ENCODE measurements at places on chromosomes 4 and X.

GRCh38 chr4:38870098-38870808 is 2.6 kb downstream of the FAM114A1 start:
- no peak for DNase-seq

DNA sequence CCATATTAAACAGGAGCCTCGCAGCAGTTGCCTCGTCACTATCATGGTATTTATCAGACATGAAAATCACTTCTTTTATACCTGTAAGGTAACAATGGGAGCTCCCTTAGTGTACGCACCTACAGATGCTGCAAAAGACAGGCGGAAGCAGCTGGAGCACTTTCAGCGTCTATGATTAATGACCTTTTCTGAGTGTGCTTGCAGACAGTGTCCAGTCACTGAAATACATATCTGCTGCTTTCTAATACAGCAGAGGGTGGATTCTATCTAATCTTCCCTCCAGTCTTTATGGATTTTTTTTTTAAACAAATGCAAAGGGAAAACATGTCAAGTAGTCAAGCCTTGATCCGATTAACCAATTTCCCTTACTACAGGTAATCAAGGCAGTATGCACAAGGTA is 24.1 kb downstream of the DCTD start:
- no peak for DNase-seq

- peak; percentile 84 for DNase-seq
Measured at GRCh38 chrX:66638591-66639500, at the start of gene EDA2R. Gene EDA2R, minus strand, starts transcription at chrX:66639078. Its CDS starts 23,058 bp downstream, at chrX:66616020.

- DNase-seq, result no peak
Measured at GRCh38 chr4:176779421-176779820, 13.3 kb downstream of the VEGFC start.

DNA sequence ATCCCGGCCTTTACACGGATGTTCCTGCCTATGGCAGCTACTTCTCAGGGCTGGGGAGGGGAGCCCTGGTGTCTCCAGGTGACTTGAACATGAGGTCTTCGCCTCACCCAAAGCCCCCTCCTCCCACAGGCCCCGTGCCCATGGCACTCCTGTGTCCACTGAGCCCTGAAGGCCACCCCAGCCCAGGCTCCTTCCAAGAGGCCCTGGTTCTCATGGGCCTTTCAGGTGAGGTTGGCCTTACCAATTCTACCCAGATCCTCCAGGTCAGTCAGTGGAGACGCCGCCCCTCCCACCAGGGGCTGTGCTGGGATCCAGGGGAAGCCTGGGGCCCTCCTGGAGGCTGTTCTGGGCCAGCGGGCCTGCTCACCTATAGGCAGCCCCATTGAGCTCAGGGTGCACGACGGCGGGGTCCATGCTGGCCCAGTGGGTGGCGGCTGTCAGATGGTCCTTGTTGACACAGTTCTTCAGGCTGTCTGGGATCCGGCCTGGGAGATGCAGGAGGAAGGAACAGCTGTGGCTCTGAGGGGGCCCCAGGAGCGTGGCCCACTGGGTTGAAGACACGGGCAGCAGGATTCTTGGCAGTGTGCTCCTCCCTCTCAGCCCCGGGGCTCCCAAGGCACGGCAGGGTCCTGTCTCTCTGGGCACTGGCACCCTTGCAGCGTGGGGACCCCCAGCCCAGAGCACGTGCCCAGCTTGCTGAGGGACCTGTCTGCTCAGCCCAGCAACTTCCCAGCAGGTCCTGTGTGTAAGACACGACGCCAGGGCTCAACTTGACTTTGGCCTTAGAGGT is 36.2 kb downstream of the CTBP1 start:
- DNase-seq, result no peak

GRCh38 chr4:36255577-36255976 is 11.3 kb upstream of the ARAP2 start:
- DNase-seq, result peak; percentile 54

DNA sequence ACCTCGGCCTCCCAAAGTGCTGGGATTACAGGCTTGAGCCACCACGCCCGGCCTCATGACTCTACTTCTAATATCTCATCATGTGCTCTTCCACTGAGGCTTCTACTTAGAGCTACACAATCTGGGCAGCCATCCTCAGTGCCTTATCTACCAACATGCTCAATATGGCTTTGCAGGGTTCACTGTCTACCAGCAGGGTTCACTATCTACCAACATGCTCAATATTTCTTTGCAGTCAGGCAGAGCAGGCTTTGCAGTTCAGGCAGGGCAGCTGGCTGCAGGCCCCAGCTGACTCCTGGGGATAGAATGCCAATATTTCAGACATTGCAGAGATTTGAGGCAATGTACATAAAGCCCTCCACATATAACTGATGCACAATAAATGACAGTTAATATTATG is 47.5 kb downstream of the PKD2 start:
- no peak for DNase-seq

- DNase-seq, result no peak
Measured at GRCh38 chr4:119536572-119537528, 91.8 kb downstream of the PDE5A start.

DNA sequence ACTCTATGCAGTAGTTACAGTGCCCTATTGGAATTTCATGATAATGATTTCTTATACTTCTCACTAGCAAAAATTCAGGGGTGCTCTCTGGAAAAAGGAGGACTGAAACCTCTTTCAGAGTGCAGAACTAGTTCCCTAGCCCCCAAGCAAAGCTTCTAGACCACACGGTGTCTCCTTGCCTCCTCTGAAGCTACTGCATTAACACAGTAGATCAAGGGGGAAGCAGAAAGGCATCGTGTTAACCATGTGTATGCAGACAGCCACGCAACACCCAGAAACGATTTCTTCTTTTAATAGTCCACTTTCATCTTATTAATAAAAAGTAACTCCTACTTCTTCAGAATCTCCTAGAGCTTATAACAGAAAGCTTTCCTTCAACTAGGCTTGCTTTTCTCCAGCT is 44.7 kb downstream of the MAML3 start:
- no peak for DNase-seq

DNA sequence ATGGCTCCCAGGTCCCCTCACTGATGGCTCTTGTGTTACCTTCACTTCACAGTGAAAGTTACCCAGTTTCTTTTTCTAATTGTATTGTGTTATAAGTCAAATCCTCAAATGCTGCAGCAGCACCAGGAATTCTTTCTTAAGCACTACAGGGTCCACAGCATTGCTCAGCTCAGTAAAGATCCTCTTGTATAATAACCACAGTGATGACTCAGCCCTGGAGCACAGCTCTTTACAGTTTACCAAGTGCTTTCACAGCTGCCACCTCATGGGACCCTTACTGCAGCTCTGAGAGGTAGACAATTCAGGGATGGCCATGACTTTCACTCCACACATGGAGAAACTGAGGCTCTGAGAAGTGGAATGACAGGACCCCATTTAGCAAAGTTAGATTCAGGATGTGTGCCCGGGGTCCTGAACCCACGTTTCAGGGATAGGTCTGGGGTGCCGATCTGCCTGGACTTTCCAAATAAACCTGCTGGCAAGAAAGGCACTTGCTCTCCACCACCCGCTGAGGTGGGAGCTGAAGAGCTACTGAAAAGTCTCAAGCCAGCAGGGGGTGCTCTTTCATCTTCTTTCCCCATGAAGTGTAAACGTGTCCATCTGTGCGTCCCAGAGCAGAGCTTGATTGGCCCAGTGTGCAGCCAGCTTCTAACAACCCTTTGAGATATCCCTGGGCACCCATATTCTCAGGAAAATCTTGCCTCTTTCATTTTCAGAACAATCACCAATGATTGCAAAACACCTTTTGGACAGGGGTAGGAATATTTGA is 35.7 kb upstream of the GABRQ start:
- DNase-seq, result no peak

DNA sequence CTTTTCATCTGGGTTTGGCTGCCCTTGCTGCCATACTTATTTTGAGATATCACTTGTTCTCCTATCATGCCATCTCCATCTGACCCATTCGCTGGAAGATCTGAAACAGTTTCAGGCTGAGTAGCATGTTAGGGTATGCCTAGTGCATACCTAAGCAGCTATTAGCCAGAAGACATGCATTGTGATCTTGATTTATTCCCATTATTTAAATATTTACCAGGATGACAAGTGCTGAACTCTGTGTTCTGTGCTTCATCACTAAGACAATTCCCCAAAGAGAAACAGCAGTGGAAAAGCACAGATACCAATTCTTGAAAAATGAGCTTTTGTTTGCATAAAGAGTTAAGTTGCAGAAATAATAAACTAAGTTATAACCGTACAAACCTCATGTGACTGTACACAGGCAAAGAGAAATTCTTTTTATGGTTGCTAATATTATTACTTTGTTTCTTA is 271.0 kb upstream of the ARSJ start:
- no peak for DNase-seq

DNA sequence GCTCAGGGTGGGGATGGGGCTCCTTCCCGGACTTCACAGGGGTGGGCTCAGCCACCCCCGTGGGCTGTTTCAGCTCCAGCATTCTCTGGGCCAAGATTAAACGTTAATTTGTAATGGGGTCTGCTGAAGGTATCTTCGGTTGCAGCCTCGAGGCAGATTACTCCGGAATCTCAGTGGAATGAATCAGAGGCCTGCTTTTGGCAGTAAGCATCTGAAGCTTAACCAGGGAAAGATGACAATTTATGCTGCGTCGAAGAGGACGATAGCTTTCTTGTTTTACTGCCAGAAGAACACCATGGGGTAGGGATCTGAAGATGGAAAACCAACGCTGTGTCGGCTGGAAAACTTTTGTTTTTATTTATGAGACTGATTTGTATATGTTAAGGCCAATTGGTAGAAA is 129.2 kb upstream of the MSX1 start:
- DNase-seq, result no peak

GRCh38 chr4:5198656-5199541 is 147.6 kb downstream of the STK32B start:
- no peak for DNase-seq

DNA sequence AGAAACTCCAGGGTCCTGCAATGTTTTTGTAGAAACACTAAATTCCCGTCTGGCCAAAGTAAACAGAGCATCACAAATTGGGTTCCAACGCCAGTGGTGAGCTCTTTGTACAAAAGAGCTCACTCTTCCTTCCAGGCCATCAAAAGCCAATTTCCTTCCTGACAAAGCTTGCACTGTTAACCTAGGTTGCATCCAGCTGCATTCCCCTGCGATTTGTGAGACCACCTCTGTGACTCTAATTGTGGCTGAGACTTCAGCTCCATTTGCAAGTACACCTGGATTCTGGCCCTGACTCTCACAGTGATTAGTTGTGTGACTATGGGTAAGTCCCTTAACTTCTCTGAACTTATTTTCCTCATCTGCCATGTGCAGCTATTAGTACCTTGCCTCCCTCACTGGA is 212.5 kb upstream of the CXorf66 start:
- DNase-seq, result no peak

DNA sequence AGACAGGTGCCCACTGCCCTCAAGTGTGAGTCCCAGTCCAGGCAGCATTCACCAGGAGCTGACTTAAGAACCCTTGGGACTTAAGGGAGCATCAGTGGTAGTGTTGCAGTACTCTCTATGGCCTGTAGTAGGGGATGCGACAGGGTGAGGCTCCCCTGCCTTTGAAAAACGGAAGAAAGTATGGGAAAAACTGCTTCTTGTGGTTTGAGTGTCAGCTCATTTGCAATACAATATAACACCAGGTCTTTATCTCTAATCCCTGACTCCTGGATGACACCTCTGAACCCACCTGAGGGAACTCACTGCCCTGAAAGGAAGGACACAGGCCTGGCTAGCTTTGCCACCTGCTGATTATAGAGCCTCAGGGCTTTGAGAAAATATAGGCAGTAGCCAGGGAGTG is 176.0 kb downstream of the SMARCA1 start:
- no peak for DNase-seq

GRCh38 chr4:74189331-74190043 is 31.6 kb downstream of the MTHFD2L start:
- peak; percentile 60 for DNase-seq

DNA sequence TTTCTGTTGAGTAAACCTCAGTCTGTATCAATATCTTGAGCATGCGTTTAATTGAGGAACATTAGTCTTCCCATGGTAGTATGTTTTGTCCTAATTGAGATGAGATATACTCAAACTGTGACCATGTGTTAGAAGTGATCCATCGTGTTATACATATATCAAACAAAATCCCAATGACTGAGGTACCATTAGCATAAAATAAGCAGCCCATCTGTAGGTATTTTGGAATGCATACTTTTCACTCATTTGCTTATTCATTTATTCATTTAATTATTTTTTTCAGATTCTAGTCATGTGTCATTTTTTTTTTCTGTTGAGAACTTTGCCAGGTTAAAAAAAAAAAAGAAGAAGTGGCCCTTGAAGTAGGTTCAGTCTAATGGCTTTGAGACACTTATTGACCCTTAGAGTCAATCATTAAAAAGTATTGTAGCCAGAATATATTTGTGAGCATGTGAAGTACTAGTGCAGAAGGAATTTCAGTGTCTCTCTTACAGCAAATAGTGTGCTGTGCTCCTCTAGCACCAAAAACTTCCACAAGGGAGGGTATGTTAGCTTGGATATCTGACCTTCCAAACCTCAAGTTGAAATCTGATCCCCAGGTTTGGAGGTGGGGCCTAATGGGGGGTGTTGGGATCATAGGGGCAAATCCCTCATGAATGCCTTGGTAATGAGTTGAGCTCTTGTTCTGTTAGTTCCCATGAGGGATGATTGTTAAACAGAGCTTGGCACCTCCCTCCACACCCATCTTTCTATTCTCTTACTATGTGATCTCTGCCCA is 130.8 kb upstream of the NPY2R start:
- no peak for DNase-seq

GRCh38 chr4:97349468-97350186 is 793.6 kb downstream of the STPG2 start:
- DNase-seq, result no peak

DNA sequence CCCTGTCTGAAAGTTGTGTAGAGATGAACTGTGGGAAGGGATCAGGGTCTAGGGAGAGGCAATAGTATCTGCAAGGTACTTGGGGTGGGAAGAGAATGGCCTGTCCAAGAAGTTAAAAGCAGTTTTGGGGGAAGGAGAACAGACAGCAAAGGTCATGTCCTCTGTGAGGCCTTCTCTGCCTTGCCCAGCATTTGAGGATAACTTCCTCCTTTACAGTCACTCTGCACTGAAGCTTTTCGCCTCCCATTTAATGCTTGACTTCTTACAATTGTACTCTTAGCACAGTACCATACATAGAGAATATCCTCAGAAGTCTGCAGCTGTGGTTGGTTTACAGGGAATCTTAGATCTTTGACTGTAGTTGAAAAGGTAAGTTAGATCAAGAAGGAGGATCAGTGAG is 121.8 kb upstream of the AP1S2 start:
- DNase-seq, result no peak

DNA sequence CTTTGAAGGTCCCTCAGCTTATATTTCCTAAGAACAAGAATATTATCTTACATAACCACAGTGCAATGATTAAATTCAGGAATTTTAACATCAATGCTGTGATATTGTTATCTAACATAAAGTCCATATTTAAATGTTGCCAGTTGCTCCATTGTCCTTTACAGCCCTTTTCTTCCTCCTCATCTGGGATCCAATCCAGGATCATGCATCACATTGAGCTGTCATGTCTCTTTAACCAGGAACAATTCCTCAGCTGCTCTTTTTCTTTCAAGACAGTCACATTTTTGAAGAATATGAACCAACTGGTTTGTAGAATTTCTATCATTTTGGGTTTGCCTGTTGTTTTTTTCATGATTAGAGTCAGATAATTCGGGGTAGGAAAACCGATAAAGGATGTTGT is 12.0 kb downstream of the TMSB4X start:
- no peak for DNase-seq

All from hematopoietic multipotent progenitor cell (in vitro differentiated cells).